ENCODE measurements at places on chromosomes 5 and 9. TPM values are rescaled to one million over a fixed set of nuclear protein-coding genes. Genes with fewer than 3 reads are reported as not detected.

DNA sequence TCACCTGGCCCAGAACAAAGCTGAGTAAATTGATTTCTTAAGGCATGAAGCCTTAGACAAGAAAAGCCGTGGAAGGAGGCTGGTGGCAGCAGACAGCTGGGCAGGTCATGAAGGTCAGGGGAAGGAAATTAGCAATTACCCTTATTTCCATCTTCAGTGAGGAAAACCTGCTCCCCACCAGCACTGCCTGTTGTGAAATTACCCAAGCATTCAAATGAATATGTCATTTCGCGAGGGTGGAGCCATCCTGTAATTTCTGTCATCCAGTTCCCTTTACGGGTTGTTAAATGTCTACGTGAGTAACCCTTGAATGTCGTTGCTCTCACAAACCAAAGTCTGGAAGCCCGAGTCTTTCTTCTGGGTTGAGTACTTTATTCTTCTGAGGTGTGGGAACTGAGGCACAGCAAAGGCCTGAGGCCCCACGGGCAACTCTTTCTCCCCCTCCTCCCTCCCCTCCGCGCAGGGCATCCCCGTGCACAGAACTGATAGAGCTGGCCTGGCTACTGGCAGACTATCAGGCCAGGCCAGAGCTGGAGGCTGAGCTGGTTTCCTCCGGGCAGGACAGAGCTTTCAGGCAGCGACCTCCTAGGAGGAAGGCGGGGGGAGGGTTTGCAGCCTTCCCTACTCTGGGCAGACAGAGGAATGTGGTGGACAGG is 22.0 kb upstream of the AK3 start:
- DNase-seq, result no peak

GRCh38 chr5:179231309-179231708 is 114.0 kb downstream of the ADAMTS2 start:
- no peak for DNase-seq

CDKN2B-AS1 gene
- total RNA-seq, result 1.8 TPM

DNA sequence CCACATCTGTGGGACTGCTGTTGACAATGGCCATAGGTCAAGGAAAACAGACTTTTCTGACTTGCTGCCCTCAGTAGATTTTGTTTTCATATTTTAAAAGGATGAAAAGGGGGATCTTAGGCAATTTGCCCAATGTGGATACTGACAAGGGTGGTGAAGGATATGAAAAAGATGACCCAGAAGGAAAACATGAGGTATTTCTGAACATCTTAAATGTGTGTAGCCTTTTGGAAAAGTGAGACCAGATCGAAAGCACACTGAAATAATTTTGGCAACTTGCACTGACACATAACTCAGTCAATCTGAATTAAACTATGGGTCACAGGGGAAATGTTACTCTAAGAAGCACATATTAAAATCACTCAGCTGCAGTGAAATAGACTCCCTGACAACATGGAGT is 1793.0 kb upstream of the ACO1 start:
- no peak for DNase-seq

SH3GL2 gene
- under 0.01 TPM for total RNA-seq

DNA sequence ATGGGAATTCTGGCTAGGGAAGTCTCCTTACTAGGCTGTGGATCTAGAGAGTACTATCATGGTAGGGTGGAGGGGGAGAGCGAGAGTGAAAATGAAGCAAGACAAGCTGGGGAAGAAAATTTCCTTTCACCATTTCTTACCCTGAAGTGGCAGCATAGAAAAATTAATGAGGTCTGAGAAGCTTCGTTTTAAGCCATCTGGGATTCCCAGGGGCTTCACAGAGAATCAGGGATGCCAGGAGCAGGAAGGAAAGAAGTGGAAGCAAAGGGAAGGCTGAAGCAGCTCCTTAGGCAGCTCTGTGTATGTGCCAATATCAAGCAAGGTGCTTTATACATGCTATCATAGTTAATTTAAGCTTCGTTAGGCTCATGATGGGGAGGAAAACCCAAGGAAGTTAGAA is 169.9 kb downstream of the ZSWIM6 start:
- no peak for DNase-seq

Measured in mammary epithelial cell (primary cell).